Stimulated activated CD8-positive, alpha-beta memory T cell treated with anti-CD3 and anti-CD28 coated beads, Interleukin-7, amount 100 ng/mL, for 24 hours (primary cell): ENCODE measurements at places on chromosomes 4 and X.

GRCh38 chrX:10074241-10074941 lies 82.4 kb upstream of the CLCN4 start:
- DNase-seq: no peak

GRCh38 chr4:108224611-108225053 lies 55.9 kb upstream of the LEF1 start:
- no peak for DNase-seq

GRCh38 chr4:38611676-38612075 lies 52.3 kb upstream of the KLF3 start:
- DNase-seq: no peak

- DNase-seq: no peak
Observed at GRCh38 chr4:185840201-185840600, 28.2 kb upstream of the SORBS2 start.

GRCh38 chr4:161206528-161207080 lies 957.2 kb downstream of the FSTL5 start:
- no peak for DNase-seq

DNA sequence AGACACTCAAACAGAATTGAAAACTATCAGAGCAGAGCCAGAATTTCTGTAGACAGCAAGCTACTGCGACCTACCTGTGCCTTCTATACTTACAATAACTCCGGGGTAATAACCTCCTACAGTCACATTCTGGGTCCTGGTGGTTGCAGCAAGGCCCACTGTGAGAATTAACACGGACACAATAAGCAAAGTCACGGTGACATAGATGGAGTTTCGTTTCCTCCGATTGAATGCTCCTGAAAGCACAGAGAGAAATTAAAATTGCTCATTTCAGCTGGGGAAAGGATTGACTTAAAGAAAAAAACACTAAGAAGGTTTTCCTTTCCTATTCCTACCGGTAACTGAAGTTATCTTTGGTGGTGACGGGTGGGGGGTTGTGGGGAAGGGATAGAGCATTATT lies 7.0 kb downstream of the TMEM255A start:
- DNase-seq: no peak

GRCh38 chrX:42106556-42106955 lies 183.2 kb upstream of the CASK start:
- no peak for DNase-seq
